Stimulated activated CD4-positive, alpha-beta T cell treated with anti-CD3 and anti-CD28 coated beads, Interleukin-15, amount 100 ng/mL, for 1 hour (primary cell): ENCODE measurements at places on chromosomes 2 and 18.

GRCh38 chr18:10190564-10190963, 263.9 kb upstream of the APCDD1 start:
- no peak for DNase-seq

- no peak for DNase-seq
Observed at GRCh38 chr2:42846932-42847595, 54.7 kb upstream of the HAAO start.

DNA sequence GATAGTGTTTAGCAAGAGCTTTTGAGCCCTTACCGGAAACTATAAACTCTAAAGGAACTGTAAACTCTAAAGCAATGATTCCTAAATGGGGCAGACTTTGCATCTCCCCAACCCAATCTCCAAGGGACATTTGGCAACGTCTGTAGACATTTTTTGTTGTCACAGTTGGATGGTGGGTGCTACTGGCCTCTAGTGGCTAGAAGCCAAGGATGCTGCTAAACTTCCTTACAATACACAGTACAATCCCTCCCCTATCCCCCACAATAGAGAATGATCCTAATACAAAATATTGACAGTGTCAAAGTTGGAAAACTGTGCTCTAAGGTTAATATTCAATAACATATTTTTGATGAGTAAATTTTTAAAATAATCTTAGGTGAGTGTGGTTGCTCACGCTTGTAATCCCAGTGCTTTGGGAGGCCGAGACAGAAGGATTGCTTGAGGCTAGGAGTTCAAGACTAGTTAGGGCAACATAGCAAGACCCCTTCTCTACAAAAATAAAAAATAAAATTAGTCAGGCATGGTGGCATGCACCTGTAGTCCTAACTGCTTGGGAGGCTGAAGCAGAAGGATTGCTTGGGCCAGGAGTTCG, 66.7 kb downstream of the PTPN4 start:
- no peak for DNase-seq

DNA sequence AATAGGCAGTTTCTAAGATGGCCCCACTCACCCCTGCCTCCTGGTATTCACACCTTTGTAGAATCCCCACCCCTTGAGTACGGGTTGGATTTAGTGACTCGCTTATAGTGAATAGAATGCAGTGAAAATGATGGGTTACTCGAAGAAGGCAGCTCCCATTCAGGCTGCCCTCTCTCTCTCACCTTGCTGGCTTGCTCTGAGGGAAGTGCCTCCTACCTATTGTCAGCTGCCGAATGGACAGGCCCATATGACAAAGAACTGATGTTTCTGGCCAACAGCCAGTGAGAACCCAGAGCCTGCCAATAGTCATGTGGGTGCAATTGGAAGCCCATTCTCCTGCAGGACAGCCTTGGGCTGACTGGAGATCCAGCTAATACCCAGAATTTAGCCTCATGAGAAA, 22.1 kb upstream of the RNF103 start:
- no peak for DNase-seq

DNA sequence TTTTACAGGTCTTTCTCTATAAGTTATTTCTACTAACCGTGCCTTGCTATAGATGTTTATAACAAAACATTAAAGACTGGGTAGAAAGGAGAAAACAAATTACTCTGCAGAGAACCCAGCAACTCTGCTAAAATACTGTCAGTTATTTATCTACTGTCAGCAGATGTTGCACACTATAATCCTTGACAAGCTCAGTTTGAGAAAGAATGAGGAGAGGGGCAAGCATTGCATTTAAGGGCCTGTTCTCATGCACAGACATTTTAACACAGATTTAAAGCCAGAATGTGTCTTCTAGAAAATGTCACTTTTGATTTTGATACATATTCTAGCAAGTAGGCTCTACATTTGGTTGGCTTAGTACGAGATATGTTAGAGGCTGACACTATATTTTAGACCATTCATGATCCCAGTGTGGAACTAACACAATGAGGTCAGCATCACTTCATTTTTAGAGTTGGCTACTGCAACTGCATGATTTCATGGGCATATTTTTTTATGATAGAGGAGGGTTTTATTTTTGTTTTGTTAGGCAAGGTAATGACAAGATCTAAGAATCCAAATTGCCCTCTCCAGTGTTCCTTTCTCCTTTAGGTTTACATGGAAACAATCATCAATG, 516.4 kb downstream of the ZEB2 start:
- no peak for DNase-seq

DNA sequence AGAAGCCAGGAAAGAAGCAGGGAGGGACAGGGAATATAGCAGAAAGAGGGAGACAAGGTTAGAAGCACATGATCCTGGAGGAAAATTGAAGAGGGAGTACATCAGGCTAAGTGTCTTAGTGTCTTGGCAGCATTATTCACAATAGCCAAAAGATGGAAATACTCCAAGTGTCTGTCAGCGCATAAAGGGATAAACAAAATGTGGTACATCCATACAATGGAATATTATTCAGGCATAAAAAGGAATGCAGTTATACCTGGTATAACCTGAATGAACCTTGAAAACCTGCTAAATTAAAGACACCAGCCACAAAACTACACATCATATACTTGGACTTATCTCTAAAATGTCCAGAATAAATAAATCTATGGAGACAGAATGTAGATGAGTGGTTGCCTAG, 219.1 kb upstream of the PID1 start:
- DNase-seq: no peak

DNA sequence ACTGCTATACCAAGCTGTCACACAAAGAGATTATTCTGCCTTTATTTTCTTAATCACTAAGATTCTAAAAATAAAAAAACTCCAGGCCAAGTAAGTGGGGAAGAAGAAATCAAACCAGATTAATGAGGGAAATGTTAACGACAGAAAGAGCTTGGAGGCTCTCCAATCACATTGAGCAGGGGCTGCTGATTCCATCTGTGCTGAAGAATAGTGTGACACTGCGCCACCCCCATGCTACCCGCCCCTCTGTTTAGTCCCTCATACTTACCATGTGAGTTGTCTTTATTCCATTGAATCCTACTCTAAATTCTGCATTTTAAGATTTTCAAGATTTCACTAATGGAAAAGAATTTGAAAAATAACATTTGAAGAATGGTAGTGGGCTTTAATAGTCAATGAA, 998.0 kb upstream of the CDH2 start:
- DNase-seq: no peak

DNA sequence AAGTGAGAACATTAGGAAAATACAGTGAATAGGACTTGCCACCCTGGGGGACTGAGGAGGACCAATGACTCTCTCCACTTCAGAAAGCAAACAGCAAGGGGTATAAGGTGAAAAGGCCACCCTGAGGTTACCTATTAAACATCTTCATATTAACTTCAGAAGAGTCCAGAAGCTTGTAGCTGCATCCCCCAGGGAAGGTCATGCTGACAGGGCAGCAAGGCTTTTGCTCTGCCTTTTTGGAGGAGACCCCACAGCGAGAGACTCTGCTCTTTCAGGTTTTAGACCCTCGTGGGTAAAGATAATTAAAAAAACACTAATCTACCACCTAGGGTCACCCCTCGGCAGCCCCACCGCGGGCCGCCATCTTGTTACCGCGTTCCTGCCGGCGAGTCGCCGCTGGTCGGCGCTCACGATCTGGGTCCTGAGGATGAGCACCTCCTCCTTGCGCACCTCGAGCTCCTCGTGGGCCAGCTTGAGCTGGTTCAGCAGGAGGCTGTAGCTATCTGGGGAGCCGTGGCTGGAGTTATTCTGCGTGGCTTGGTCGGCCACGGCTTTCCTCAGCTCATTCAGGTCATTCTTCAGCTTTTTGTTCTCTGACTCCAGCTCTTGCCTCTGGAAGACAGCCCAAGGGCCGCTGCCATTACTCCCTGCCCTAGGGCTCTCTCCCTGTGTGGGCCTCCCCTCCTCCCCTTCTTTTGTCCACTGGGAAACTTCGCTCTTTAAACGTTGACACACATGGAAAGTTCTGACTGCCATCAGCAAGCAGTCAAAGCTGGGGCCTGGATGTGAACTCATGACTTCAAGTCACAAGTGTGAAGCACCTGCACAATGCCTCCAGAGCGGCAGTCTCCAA, 50.7 kb upstream of the ACAA2 start:
- DNase-seq: no peak

GRCh38 chr2:109446278-109447131, 167.3 kb downstream of the SEPTIN10 start:
- no peak for DNase-seq

- DNase-seq: no peak
Observed at GRCh38 chr2:227043981-227044380, 120.0 kb downstream of the COL4A4 start.

- DNase-seq: no peak
Observed at GRCh38 chr2:105867587-105867986, 122.9 kb downstream of the NCK2 start.

- DNase-seq: no peak
Observed at GRCh38 chr18:42338683-42339082, 383.6 kb downstream of the PIK3C3 start.

GRCh38 chr18:44897411-44897810, 216.7 kb downstream of the SETBP1 start:
- no peak for DNase-seq

GRCh38 chr2:160373666-160374065, 119.9 kb downstream of the RBMS1 start:
- DNase-seq: no peak

- DNase-seq: no peak
Observed at GRCh38 chr2:72159211-72159993, 11.7 kb upstream of the CYP26B1 start.

GRCh38 chr2:120334068-120334467, 11.9 kb upstream of the INHBB start:
- no peak for DNase-seq

DNA sequence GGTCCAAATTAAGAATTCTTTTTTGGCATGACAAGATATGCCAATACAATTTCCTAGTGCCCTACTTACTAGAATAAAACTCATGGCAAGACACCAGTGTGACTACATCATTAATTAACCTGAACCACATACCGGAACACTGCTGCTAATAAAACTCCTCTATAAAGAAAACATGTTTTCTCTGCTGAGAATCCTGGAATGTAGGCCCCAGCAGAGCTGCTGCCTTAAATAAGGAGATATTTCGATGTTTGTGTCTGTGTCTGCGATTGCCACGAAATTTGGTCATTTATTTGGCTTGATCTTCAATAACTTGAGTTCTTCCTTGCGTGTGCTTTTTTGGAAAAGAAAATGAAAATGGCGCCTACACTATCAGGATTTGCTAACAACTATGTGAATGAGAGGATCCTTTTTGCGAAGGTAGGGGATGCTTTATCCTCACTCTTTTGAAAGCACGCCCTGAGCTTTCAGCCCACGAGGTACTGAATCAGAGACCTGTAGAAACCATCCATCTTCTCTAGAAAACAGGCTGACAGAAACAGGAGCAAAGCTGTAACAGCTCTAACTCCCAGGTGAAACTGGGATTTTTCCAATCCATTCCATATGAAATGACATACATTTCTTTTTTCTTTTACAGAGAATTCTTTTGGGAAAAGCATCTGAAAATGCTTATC, 27.0 kb downstream of the KLF7 start:
- DNase-seq: no peak

DNA sequence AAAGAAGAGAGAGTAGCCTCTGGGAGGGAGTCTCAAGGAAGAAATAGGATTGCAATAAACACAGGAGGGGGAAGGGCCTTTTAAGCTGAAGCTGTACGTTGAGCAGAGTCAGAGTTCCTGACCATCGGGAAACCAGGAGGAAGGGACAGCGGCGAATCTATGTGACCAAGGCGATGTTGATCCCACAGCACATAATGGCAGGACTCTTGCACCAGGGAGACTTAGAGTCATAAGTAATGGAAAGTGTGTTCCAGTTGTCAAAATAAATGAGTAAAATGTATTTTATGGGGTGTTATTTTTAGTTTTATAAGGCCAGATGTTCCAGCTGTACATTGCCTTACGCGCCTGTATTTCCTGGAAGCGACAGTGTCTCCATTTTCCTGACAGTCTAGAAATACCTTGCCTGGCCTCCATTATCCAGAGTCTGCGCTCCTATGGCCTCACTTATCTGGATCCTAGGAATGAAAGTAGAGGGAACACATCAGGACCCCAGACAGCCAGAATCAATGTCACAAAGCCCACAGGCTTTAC, 152.8 kb upstream of the COPS8 start:
- DNase-seq: no peak

DNA sequence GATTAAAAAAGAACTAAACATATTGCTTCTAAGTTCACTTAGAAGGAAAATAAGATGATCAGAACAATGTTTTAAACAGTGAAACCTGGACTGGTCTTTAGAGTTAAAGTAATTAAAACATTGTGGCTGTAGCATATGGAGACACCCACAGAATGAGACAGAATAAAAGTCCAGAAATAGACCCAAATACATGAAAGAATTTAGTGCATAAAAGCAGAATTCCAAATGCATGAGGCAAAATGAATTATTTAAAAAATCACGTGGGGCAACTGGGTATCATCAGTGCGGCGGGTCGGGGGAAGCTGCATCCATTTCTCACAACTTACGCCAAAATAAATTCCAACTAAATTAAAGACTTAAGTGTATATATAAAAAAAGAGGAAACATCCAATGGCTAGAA, 12.1 kb downstream of the RNF149 start:
- DNase-seq: no peak
